ENCODE measurements at places on chromosomes 7 and 10.

- no peak for DNase-seq
These were observed 25.9 kb downstream of the GRK5 start for GRCh38 chr10:119233123-119233820.

DNA sequence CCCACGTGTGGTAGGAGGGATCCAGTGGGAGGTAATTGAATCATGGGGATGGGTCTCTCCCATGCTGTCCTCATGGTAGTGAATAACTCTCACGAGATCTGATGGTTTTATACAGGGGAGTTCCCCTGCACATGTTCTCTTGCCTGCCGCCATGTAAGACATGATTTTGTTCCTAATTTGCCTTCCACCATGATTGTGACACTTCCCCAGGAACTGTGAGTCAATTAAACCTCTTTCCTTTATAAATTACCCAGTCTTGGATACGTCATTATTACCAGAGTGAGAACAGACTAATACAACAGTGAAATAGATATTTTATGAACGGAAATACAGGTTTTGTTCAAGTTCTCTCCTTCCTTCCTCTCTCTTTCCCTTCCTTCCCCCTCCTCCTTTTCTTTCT is 15.8 kb downstream of the CALD1 start:
- no peak for DNase-seq

DNA sequence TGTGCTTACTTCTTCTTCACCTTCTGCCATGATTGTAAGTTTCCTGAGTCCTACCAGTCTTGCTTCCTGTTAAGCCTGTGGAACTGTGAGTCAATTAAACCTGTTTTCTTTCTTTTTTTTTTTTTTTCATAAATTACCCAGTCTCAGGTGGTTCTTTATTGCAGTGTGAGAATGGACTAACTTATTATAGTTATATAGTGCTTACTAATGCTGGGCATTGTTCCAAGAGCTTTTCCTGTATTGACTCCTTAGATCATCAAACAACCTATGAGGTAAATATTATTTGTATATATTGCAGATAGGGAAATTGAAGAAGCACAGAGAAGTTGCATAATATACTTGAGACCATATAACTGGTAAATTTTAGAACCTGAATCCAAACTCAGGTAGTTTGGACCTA is 98.1 kb downstream of the MBL2 start:
- no peak for DNase-seq

GRCh38 chr7:4707980-4708411 is 25.9 kb downstream of the FOXK1 start:
- DNase-seq, result no peak

- peak; percentile 58 for DNase-seq
These were observed 84.0 kb upstream of the TMEM248 start for GRCh38 chr7:66837007-66837406.
